ENCODE measurements at places on chromosomes 12 and 14.

- no peak for DNase-seq
Measured at GRCh38 chr14:68033336-68033932, 213.9 kb downstream of the RAD51B start.

DNA sequence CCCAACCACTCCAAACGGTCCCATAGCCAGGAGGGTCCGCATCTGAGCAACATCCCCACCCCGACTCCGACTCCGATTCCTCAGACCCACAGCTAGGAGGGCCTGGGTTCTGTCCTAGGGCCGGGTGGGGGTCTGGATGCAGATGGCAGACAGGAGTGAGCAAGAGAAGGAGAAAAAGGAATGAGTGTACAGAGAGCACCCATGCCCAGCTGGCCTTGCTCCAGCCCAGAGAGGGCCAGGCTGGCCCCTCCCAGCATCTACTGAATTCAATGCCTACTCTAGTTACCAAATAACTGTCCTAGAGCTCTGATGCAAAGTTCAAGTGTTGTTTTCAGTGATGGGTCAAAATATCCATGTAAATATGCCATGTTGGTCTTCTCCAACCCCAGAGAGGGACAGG, 40.8 kb downstream of the VDR start:
- no peak for DNase-seq

DNA sequence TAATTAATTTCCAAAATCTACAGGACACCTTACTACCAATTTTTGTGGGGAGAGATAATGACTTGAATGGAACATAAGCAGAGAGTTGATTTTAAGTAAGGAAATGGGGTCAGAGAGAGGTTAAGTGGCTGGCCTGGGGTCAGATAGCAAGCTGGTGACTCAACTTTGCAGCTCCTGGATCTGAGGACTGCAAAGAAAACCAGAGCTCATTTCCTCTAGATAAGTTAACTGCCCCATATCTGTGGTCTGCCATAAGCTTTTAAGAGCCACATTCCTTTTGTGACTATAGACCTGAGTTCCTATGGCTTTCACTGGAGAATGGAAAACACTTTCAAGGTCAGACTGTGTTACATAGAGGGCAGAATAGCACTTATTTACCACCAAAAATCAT, 201.2 kb upstream of the PRICKLE1 start:
- DNase-seq: peak; percentile 76

- no peak for DNase-seq
Measured at GRCh38 chr12:68805592-68806120, 2.3 kb upstream of the MDM2 start.

- no peak for DNase-seq
Measured at GRCh38 chr12:124980098-124980892, 8.6 kb downstream of the DHX37 start.

GRCh38 chr12:21989819-21990412, 48.7 kb upstream of the ABCC9 start:
- no peak for DNase-seq

- no peak for DNase-seq
Measured at GRCh38 chr12:52079576-52080402, at the start of gene SMIM41. Gene SMIM41 (plus strand): TSS chr12:52079704. CDS start chr12:52079780, 76 bp downstream.

DNA sequence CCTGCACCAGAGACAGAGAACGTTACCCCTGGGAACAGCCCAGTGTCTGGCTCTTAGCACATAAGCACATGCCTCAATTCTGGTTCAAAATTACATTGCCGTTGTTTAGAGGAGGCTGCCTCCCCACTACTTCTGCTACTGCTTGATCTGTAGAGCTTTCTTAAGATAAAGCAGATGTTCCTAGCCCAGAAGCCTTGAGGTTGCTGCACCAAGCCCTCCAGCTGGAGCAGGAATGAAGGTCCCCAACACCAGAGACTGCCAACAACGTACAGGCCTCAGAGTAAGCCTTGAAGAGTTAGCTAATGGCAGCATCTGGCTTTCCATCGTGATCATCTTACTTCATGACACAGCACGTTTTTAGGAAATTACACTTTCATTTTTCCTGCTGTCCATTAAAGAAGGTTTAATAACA, 34.7 kb upstream of the AMIGO2 start:
- no peak for DNase-seq

DNA sequence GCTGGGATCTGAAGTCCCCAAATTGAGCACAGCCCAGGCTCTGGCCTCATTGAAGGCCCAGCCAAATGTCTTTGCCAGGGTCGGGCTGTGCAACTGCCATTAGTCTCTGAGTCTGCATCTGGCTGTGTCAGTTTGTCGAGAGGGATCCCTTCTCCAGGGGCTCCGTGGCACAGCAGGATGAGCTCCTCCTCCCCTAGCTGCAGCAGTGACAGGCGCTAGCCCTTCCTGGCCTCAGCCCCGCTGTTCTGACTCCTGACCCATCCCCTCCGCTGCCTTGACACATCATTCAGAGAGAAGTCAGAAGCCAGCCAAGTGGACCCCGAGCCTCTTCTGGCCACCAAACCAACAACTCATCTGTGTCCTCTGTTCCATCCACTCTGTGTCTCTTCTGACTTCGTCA, 188.3 kb downstream of the CALM1 start:
- DNase-seq: no peak

DNA sequence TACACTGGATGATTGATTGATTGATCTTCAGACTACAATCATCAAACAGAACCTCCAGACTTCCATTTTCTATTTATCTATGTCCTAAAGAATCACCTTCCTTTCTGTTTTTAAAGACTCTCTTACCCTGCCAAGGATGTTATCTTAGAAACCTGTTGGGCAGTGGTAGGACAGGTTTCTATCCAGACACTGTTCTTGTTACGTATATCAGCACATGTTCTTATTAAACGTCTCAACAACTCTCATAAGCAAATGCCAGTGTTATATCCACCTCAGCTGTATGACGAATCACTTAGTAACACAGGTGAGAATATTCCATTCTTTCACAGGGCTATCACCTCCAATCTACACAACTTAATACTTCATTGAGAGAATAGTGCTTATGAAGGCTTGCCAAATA, 40.2 kb upstream of the RPL10L start:
- DNase-seq: no peak

DNA sequence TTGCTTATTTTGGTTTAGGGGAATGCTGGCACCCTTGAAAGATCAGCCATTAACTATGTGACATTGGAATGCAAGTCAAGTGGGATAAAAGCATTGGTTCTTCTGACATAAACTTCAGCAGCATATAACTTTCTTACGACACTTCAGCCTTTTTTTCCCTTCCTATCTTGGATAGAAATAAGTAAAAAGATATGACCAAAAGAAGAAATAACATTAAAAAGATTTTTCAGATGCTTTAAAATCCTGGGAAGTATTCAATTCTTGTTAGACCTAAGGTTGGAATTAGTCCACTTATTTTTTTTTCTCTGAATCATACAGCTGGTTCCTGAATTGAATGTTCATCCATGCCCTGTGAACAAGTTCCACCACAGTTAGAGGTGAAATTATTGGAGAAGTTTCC, 85.6 kb upstream of the TSPAN8 start:
- no peak for DNase-seq

- no peak for DNase-seq
Measured at GRCh38 chr14:34387974-34388516, 74.0 kb downstream of the SPTSSA start.

GRCh38 chr12:94245631-94246383, 97.4 kb downstream of the PLXNC1 start:
- no peak for DNase-seq

DNA sequence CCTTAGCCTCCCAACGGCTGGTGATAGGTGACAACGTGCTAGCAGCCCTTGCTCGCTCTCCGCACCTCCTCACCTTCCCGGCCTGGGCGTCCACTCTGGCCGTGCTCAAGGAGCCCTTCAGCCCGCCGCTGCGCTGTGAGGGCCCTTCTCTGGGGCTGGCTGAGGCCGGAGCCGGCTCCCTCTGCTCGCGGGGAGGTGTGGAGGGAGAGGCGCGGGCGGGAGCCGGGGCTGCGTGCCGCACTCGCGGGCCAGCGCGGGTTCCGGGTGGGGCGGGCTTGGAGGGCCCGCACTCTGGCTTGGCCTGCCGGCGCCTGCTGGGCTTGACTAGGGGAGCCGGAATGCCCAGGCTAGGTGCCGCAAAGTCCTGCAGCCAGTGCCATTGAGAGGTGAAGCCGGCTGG, 131.1 kb downstream of the CCER1 start:
- DNase-seq: no peak

GRCh38 chr14:63203618-63204406, 431 bp upstream of the RHOJ start:
- peak; percentile 81 for DNase-seq

GRCh38 chr14:68264260-68264569, 444.6 kb downstream of the RAD51B start:
- no peak for DNase-seq

- no peak for DNase-seq
Measured at GRCh38 chr12:81953541-81953940, 194.4 kb upstream of the PPFIA2 start.

DNA sequence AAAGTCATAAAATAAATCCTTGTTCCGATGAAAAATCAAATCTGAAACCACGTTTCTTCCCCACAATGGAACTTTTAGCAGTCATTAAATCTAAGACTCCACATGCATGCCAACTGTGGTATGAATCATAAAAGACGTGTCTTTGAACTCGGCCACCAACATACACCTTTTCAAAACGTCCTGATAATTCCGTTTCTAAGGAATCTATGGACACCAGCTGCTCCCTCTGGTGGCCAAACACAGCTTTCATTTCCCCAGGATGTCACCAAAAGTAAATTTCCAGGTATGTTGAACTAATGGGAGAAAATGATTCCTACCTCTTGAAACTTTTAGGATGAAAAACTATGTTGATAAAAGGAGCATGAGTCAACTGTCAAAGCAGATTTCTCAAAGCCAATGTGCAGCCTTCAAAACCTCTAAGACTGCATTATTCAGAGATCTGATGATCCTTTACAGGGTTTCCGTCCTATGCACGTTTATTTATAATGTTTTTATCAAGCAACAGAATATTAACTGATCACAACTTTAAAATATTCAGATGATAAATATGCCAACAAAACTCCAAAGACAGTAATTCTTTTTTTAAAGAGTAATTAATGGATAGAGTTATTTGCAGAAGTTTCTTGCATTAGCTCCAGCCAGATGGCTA, 96.2 kb downstream of the CIT start:
- peak; percentile 27 for DNase-seq

- DNase-seq: no peak
Measured at GRCh38 chr14:44663136-44663535, 156.1 kb upstream of the FSCB start.

- no peak for DNase-seq
Measured at GRCh38 chr14:30655124-30655523, 33.0 kb downstream of the SCFD1 start.

- DNase-seq: no peak
Measured at GRCh38 chr12:92488735-92489134, 214.1 kb upstream of the PLEKHG7 start.

- no peak for DNase-seq
Measured at GRCh38 chr14:30996892-30997659, 28.4 kb upstream of the AP4S1 start.

- no peak for DNase-seq
Measured at GRCh38 chr14:64942531-64943111, at the start of gene GPX2. Gene GPX2 (minus strand): TSS chr14:64942745. CDS start chr14:64942726, 19 bp downstream.

DNA sequence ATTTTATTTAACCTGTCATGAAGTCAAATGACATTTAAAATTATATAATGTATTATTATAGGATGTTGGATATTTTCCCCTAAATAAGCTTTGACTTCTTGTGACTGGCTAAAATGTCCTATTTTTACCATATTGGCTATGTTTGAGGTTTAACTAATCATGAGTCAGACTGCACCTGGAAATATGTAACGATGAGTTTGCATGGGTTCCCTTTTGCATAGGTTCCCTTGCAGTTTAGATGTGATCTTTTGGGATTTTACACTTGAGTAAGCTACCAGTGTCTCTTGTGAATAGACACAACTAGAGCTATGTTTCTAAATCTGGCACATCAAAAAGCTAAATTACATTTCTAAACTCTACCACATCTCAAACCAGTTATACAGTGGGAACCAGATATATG, 5.2 kb downstream of the PDZRN4 start:
- no peak for DNase-seq

- no peak for DNase-seq
Measured at GRCh38 chr14:95585953-95586620, 51.2 kb downstream of the GLRX5 start.

DNA sequence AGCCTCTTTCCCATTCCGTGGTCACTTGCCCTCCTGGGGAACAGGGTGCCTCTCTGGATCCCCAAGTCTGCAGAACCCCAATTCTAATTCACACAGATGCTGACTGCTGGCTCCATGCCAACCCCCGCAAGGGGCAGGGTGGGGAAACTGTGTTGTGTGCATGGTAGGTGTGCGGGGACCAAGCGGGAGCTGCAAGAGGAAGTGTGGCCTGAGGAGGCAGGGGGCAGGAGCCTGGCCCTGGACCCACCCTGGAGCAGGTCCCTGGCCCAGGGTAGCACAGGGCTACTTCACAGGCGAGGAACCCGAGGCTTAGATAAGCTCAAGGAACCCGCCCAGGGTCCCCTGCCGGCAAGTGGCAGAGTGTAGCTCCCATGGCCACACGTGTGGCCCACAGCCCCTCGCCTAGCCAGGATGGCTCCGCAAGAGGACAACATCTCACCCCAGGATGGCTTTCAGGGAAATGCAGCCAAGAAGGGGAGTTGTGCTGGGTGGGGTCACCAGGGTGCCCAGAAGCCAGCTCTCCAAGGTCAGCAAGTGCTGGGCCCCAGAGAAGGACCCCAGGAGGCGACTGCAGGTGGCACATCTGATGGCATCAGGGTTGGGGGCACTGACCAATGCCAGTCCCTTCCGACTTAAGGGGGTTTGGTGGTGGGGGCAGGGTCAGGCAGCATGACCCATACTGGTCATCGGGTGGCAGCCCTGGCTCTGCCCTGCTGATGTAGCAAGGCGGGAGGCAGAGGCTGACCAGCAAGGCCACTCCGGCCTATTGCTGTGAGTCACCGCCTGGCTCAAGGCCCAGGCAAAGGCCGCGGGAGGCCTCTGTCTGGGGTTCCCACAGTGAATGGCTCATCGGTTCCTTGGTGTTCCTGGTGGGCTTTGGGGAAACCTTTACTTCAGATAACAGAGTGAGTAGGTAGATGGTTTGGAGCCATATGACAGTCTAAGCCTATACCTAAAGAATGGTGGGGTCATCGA, 37.3 kb upstream of the EML1 start:
- peak; percentile 74 for DNase-seq

DNA sequence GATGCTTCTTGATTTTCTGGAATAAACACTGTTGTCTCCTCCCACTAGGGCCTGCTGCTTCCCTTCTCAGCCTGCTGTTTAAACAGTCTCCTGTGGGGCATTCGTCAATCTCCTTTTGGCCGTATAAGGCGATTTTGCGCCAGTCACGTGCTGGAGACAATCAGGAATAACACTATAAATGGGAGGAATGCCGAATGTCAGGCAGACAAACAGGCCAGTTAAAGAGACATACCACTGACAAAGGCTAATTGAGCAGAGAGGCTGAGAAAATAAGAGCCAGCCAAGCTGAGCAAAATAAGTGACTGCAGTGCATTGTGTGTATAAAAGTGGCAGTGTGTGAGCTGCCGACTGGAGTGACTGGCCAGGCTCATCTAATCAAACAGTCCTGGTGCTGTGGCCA, 23.3 kb downstream of the DMAC2L start:
- peak; percentile 90 for DNase-seq

- DNase-seq: no peak
Measured at GRCh38 chr14:51650716-51651387, 858 bp upstream of the FRMD6 start.

- DNase-seq: no peak
Measured at GRCh38 chr14:79660053-79660939, 551.0 kb downstream of the DIO2 start.

Data from COLO829 (cell line).